ENCODE measurements at places on chromosomes 2 and 18.

- no peak for DNase-seq
Observed at GRCh38 chr18:9437672-9438071, 37.6 kb upstream of the RALBP1 start.

DNA sequence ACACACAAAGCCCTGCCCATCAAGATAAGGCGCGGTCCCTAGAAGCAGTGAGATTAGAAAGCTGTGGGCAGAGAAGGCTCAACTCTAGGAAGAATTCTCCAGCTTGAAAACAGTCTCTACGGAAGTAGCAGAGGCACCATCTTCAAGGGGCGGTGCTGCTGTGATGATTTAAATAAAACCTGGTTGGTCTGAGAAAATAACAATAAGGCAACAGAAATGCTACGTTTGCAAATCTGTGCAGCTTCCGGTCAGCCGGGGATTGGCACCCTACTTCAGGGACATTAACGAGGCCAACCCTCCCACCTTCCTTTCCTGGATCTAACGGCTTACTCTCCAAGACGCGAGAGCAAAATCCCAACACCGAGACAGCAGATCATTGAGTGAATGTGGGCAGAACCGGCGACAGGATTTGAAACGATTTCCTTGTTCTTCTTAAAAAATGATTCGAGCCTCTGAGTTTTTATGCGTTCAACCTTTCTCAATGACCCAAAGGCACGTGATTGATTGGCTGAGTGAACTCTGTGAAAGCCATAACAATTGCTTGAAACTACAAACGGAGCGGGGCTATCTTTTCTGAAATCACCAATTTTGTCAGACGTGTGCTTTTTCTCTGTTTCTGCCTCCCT, 93.7 kb upstream of the ZNF516 start:
- no peak for DNase-seq

DNA sequence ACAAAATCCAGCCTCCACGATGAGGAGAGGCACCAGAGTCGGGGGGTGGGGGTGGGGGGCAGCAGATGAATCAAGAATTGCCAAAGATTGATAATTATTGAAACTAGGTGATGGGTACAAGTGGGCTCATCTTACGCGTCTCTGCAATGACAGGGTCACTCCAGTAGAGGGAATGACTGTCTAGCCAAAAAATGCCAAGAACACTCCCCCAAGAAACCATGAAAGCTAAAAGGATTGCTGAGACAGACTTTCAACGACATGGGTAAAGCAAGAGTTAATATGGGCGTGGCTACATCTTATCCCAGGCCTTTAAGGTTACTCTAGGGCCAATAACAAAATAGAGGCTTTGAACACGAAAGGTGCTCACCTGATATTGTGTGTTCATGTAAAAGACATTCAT, 86.5 kb downstream of the STK39 start:
- no peak for DNase-seq

DNA sequence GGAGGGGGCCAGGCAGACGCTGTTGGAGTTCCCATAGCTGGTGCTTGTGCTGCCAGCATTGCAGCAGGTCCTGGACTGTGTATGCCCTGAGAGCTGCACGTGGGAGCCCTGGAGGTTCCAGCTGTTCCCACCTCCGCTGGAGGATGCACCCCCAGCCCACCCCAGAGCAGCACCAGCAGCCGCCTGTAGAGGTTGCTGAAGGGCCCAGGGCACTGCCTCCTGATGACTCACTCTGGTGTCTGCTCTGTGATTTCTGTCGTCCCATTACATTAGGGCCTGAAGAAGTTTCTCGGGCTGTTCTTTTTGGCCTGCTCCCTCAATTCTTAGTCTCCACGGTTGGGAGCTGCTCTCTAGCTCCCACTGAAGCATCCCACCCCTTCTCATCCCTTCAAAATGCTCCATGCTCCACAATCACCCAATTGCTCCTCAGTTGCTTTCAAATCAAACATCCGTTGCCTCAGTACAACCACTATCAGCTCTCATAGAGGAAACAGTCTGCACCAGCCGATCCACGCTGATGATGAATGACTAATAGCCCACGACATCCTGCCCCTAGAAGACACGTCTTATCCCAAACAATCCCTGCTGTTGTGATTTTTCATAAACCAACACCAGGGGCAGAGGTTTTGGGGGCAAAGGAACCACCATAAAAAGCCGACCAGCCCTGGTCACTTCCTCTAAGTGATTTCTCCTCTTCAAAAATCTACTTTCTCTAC, 65.2 kb upstream of the RNF152 start:
- DNase-seq: no peak

DNA sequence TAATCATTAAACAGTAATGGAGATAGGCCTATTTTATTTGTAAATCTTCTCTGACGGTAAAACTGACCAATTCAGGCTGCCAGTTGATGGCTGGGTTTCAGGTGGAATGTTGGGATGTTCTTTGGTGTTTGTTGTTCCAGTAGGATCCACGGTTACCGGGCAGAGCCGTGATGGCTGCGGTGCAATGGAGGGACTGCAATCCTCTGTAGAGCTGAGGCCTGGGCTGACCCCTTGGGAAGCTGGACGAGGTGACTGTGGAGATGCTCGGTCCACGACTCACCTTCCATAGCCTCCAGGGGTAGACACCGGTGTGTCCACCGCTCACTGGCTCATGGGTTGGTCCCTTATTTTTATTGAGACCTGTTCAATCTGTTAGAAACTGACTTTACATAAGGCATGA, 42.5 kb downstream of the ZNF519 start:
- no peak for DNase-seq

DNA sequence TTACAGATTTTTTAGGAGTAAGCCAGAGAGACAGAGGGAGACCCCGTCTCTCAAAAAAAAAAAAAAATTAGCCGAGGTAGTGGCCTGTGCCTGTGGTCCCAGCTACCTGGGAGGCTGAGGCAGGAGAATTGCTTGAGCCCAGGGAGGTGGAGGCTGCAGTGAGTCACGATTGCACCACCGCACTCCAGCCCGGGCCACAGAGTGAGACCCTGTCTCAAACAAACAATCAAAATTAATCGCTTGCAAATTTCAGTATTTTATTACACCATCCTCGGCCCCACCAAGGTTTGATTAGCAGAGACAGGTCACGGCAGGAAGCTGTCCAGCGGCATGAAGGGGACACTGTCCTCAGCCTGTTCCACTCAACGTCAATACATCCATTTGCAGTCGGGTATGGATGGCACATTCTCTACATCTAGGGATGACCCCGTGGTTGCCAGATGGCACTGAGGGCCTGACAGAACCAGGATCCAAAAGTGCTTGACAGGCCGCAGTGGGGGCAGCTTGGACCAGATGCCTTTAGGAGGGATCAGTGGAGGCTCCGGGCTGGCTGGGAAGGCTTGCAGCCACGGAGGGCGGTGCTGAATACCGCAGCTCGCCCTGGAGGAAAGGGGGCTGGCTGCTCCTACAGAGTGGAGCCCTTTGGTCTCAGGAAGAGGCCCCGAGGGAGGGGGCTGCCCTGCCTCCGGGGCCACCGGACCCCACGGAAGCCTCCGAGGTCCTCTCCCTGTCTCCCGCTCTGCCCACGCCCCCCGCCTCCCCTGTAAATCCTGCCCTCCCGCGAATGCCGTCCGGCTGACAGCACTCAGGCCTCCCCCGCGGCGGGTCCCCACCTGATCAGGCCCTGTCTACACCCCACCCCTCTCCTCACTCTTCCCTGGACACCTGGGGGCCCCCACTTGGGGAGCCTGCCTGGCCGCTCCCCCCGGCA, 13.1 kb downstream of the ASPRV1 start:
- no peak for DNase-seq

GRCh38 chr18:31103423-31103822, 1.2 kb upstream of the DSC2 start:
- DNase-seq: no peak

DNA sequence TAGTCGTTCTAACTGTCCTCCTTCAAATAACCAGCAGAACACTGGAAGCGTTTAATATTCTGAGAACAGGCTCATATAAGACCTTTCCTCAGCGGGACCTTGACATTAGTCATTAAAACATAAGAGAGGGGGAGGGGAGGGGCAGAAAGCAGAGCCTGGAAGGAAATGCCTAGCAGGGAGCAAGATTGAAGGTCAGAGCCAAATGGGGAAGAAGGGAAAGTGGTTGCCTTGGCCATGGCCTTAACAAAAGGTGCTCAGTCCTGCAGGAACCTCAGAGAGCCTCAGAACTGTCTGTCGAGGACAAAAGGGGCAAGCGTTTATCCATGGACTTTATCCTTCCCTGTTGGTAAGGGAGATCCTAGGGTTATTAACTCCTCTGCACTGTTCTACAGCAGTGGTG, 856 bp upstream of the PLA2R1 start:
- no peak for DNase-seq

- no peak for DNase-seq
Observed at GRCh38 chr2:43387092-43388062, 161.0 kb upstream of the ZFP36L2 start.

DNA sequence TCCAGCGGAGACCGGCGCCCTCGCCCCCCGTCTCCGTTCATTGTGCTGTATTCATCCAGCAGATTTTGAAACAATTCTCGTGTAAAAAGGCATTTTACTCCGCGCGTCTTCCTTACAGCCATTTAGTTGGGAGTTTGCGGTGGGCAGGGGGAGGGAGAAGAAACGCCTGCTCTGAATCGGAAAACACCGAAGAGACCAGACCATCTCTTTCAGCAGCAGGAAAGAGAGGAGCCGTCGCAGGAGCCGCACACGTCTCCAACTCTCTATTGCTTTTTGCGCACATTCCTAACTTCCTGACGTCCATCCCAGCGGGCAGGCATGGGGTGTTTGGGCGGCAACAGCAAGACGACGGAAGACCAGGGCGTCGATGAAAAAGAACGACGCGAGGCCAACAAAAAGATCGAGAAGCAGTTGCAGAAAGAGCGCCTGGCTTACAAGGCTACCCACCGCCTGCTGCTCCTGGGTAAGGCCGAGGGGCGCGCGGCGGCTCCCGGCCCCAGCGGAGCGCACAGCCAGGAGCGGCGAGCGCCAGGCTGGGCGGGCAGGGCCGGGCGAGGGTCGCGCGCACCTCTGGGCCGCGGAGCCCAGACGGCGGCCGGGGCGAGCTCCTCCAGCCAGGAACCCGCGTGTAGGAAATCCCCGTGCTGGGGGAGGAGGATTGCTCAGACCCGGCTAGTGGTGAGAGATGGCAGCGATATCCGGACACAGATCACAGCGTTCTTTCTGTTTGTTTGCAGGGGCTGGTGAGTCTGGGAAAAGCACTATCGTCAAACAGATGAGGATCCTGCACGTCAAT, 63.2 kb downstream of the GNAL start:
- no peak for DNase-seq

- DNase-seq: no peak
Observed at GRCh38 chr2:239830121-239831000, 194.8 kb downstream of the NDUFA10 start.

DNA sequence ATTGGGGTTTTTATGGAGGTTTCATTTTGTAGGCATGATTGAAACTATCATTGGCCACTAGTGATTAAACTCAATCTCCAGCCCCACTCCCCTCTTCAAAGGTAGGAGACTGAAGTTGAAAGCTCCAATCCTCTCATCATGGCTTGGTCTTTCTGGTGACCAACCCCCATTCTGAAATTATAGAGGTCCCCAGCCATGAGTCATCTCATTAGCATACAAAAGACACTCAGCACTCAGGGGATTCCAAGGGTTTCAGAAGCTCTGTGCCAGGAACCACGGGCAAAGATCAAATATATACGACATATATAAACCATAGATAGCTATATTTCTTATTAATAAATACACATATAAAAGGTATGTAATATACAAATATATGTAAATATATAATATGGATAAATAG, 256.0 kb upstream of the POU3F3 start:
- DNase-seq: no peak

GRCh38 chr2:7154656-7155055, 237.4 kb downstream of the RNF144A start:
- DNase-seq: no peak

- no peak for DNase-seq
Observed at GRCh38 chr2:15735484-15736326, 144.0 kb downstream of the DDX1 start.

GRCh38 chr2:6214471-6214870, 522.3 kb downstream of the SOX11 start:
- no peak for DNase-seq

DNA sequence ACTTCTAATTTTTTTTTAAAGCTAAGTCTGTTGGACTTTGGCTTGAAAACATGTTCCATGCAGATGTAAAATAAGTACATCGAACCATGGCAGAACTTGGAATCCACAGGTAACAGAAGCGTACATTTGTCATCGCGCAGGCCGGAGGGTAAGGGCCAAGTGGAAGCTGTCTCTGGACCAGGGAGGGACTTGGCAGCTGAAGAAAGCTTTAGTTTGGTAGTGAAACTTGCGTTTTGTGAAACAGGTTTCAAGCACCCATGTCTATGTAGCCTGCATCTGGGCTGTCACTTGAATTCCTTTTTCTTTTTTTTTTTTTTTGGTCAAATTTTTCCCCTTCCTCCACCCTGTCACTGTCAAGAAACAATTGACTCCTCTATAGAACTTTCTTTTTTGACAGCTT, 20.4 kb downstream of the GRHL1 start:
- DNase-seq: no peak

DNA sequence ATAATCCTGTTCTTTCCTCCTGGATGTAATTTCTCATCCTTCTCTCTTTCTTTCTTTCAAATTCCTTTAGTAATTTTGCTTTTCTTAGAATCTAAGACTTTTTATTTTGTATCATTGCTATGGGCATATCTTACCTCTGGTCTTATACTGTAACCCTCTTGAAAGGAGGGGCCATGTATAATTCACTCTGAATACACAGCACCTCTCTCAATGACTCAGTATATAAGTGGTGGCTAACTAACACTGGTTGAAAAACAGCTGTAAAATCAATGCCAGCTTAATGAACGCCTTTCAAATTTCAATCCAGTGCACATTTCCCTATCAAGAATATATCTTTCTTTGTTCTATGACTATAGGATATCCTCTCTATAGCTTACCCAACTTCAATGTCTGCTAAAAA, 53.7 kb downstream of the CWC22 start:
- DNase-seq: no peak

GRCh38 chr2:196182439-196183171, 11.2 kb upstream of the STK17B start:
- DNase-seq: no peak

DNA sequence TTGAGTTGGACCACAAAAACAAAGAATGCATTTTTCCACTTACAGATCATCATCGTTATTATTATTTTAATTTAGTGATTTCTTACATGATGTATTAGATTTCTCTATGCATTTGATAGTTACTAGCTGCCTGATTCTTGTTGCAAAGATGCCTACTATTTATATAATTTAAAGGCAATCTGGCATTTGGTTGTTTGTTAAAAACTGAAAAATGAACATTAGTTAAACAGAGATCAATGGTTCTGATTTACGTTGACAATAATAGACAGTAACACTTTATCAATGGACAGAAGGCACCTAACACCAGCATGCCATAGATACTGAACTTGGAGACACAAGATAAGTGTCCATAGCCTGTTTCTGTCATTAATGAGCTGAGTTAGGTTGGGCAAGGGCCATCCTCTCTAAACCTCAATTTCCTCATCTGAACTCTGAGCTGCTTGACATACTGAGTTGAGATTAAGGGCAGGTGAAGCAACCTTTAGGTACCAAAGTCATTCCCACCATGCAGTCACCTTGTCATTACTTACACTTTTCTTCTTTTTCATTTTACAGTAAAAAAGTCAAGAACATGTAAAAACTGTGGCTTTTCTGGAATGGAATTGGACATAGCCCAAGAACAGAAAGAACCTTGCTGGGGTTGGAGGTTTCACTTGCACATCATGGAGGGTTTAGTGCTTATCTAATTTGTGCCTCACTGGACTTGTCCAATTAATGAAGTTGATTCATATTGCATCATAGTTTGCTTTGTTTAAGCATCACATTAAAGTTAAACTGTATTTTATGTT, 3.1 kb downstream of the CCL20 start:
- no peak for DNase-seq

All from stimulated activated CD4-positive, alpha-beta T cell treated with anti-CD3 and anti-CD28 coated beads, TNF-alpha, amount 100 ng/mL, for 1 hour (primary cell).